ENCODE measurements at places on chromosomes 11 and 22.
A peak's percentile ranks its signal among the peaks of the same experiment; 100 is the strongest.

DNA sequence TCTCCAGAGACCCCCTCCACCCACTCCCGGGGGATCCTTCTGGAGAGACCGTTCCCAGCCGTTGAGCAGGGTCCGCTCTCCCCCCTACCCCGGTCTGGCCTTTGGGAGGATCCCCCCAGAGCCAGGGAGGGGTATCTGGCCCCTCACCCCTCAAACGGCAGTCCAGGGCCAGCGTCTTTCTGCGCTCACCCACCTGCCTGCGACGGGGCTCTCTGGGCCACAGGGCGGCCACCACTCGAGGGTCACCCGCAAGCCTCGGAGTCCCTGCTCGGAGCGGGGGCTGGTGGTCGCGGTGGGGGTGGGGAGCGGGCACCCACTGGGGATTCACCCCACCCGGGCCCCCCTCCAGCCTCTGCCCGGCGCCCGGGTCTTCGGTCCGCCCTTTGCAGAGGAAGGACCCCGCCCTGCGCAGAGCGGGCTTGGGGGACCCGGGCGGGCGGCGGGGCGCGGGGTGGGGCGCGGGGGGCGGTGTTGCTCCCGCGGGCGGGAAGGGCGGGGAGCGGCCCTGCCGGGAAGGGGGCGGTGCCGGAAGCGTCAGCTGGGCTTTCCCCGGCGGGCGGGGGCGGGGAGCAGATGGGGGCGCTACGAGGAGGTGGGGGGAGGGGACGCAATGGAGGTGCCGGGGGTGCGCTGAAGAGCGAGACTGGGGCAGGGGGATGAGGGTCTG, 16.6 kb downstream of the CRELD2 start:
- peak; percentile 69 for DNase-seq

DNA sequence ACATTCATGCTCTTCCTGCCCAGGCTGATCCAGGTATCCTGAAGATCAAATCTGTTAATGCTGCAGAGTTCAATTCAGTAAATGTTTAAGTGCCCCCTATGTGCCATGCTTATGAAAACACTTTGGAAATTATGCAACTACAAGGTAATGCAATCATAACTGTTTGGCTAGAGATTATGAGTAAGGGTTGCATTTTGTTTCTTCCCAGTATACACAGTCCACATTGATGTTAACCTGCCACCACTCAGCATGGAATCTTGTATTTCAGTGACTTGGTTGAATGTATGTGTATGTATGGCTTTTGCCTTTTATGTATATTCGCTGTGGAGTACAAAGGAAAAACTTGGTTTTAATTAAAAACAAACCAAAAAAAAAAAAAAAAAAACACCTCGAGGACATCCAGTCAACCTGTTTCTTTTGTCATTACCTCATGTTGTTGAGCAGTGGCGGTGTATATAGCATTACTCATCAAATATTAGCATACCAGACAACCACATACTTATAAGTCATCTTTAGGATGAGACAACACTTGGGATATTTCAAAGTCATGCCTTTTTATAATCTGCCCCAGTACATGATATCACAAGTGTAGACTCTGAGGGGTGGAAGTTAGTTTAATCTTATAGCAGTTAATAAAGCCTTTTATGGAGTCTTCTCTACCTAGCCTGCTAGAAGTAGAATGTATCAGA, 86.1 kb upstream of the HORMAD2 start:
- no peak for DNase-seq

DNA sequence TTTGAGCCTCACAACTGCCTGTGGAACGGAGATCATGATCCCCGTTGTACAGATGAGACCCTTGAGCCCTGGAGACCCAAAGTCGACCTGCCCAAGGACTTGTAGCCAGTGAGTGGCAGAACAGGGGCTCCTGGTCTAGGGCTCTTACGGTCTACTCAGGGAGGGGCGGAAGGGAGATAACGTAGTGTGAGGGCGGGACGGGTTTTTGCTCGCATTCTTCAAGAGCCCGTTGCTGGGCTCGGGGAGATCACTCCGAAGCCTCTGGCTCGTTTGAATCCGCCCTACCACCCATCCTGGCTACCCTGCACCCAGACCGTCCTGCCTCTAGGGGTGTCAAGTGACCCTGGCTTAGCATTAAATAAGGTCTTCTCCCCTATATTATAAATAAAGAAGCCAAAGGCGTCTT, 639 bp downstream of the CRY2 start:
- DNase-seq, result no peak

GRCh38 chr11:91698845-91699244, 525.8 kb upstream of the FAT3 start:
- no peak for DNase-seq

GRCh38 chr11:47451990-47452389, 3.1 kb upstream of the RAPSN start:
- no peak for DNase-seq

DNA sequence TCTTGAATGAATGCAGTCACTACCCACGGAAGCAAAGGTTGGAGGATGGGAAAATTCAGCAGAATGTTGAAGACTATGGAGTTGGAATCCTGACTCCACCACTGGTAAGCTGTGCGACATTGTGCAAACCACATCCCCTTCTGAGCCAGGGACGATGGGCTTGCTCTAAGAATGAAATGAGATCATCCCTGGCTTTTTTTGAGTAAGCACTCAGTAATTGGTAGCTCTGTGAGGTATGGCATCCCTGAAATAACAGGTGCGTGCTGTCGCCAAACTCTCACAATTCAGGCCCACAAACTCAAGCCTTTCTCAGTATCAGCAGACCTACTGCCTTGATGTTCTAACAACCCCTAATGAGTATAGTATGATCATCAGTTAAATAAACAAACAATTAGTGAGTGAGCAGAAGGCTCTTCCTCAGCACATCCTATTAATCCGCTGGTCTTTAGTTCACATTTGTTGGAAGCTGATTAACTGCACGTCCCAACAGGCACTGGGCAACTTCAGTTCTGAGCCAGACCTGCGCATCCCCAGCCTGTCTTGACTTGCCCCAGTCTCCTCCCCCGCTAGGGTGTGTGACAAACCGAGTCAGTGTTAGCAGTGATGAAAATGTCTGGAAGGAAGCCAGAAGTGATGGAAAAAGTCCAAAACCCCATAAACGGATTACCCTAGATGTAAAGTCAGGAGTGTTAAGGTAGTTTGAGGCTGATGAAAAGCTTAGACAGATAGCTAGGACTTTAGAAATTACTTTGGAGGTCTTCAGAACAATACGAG, 235.5 kb downstream of the GRIK4 start:
- no peak for DNase-seq

DNA sequence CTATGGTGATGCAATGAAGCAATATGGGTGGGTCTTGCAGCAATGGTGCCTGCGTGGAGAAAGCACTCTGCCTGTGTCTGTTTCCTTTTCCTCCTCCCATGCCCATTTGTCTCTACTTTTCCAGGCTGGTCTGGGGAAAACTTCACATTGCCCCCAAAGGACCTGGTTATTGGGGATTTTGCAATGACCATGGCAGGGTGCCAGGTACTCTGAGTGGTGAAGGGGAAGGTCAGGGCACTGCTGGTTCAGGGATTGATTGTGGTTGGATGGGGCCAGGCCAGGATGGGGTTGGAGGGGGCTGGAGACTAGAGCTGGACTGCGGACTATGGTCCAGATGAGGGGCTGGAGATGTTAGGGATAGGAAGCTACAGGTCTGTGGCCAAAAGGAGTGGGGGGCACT, 92.1 kb downstream of the INSC start:
- DNase-seq, result no peak

GRCh38 chr22:41561788-41562187, 978 bp downstream of the CSDC2 start:
- no peak for DNase-seq

- DNase-seq, result no peak
Observed at GRCh38 chr11:91239359-91239758, 985.3 kb upstream of the FAT3 start.

- DNase-seq, result peak; percentile 7
Observed at GRCh38 chr22:18000441-18001039, 23.8 kb downstream of the MICAL3 start.

DNA sequence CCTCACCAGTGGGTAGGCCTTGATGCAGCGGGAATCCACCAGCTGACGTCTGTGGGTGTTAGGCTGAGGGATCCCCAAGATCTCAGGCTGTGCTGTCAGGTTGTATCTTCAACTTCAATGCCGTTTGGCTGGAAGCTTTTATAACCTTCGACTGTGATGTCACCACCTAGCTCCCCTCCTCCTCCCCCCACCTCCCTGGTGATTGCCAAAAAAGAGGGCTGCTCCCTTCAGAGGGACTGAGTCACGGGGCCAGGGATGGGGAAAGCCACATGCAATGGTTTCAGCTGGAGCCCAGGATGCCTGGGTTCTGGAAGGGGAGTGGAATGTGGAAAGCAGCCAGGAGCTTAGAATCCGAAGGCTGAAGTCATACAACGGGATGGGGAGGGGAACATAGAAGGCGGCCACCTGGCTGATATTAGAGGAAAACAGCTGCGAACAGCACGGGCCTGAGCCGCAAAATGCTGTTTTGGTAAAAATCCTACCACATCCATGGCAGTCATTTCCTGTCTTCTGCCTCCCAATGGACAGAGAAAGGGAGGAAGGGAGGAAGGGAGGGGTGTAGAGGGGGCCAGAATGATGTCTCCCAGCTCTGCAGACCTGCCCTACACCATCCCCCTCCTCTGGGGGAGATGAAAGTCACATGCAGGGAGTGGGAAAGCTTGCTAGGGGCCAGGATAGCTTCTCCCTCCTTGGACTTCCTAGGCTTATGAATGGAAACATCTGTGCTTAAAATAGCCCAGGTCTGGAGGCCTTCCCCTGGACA, at the start of gene LRRN4CL:
LRRN4CL (minus strand) TSS at position 110 of the 763 bp plus-strand sequence. CDS start 1,022 bp downstream, outside the sequence.
- DNase-seq, result no peak

- no peak for DNase-seq
Observed at GRCh38 chr22:26904483-26904882, 247.1 kb downstream of the MIAT start.

DNA sequence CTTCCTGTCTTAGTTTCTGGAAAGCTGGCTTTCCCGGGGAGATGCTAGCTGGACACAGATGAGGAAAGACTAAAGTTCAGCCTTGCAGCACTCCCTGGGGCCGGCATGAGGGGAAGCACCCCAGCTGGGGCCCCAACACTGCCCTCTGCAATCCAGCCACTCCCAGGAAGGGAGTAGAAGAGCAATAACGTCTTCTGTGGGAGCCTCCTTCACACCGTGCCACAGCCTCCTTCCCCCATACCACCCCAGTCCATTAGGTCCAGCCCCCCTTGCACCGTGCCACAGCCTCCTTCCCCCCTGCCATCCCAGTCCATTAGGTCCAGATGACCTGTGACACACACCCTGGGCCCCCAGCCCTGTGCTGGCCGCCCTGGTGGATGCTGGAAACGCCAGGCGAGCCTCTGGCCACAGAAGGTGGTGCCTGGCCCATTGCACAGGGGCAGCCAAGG, 44.1 kb upstream of the PRDM11 start:
- DNase-seq, result no peak
